ENCODE measurements at places on chromosomes 6 and 20.

DNA sequence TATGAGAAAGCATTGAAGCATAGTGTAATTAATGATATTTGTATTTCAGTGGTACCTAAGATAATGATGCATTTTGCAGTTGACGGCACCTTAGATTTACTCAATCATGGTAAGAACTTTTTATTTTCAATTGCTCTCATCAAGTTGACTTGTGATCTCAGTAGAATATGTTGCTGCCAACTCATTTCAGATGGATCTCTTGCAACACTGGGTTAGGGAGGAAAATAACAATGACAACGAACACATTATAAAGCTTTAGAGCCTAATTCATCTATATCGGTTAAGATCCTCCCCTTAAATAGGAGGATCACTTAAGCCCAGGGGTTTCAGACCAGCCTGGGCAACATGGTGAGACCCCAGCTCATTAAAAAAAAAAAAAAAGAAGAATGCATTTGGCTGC, 18.0 kb upstream of the TBC1D22B start:
- H3K27ac ChIP-seq: peak overlapping the region; percentile 97
- no peaks in the 10 kb centered on the region for H3K4me1 ChIP-seq
- no peak for DNase-seq
- H3K36me3 ChIP-seq: no peaks in the 10 kb centered on the region

DNA sequence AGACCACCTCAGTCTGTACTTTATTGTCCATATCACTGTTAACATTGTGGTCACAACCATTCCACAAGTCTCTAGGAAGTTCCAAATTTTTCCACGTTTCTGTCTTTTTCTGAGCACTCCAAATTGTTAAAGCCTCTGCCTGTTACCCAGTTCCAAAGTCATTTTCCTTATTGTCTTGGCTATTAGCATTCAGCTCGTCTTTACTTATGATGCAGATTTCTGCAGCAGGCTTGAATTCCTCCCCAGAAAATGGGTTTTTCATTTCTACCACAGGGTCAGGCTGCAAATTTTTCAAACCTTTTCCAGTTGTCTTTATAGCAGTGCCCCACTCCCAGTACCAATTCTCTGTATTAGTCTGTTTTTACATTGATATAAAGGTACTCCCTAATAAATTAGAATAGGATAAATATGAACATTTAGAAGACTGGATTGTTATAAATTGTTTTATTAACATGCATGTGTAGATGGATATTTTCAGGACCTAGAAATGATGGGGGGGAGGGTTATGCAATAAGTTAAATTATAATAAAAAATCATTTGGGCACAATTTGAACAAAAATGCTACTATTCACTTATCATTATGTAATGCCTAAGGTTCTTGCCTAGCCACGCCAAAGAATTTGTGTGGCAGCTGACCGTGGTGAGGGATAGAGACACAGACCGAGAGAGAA, 595.3 kb upstream of the ADGRB3 start:
- no peak for DNase-seq
- H3K27me3 ChIP-seq: no peaks in the 10 kb centered on the region
- H3K4me3 ChIP-seq: no peak overlapping the region

GRCh38 chr20:17423782-17424181, 107.4 kb downstream of the BFSP1 start:
- H3K27me3 ChIP-seq: no peaks in the 10 kb centered on the region
- no peak overlapping the region for H3K27ac ChIP-seq
- DNase-seq: no peak
- H3K36me3 ChIP-seq: no peaks in the 10 kb centered on the region
- H3K4me3 ChIP-seq: no peak overlapping the region

DNA sequence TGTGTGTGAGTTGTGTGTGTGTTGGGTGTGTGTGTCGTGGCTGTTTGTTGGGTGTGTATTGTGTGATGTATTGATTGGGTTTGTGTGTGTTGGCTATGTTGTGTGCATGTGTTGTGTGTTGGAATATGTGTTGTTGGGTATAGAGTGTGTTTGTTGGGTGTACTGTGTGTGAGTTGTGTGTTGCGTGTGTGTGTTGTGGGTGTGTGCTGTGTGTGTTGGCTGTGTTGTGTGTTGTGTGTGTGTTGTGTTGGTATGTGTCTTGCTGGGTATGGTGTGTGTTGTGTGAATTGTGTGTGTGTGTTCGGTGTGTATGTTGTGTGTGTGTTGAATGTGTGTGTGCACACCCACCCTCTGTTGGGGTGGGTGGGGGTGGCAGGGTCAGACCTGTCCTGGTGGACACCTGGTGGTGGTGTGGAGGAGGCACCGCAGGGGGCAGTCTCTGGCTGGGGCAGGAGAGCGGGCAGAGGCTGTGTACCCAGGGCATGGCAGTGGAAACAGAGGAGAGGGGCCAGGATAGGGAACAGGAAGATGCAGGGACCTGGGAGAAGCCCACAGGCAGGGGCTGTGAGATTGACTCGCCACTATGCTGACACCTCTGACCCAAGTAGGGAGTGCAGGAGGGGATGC, 25.5 kb upstream of the PXDC1 start:
- no peak overlapping the region for H3K27ac ChIP-seq
- no peaks in the 10 kb centered on the region for H3K36me3 ChIP-seq
- no peak for DNase-seq

DNA sequence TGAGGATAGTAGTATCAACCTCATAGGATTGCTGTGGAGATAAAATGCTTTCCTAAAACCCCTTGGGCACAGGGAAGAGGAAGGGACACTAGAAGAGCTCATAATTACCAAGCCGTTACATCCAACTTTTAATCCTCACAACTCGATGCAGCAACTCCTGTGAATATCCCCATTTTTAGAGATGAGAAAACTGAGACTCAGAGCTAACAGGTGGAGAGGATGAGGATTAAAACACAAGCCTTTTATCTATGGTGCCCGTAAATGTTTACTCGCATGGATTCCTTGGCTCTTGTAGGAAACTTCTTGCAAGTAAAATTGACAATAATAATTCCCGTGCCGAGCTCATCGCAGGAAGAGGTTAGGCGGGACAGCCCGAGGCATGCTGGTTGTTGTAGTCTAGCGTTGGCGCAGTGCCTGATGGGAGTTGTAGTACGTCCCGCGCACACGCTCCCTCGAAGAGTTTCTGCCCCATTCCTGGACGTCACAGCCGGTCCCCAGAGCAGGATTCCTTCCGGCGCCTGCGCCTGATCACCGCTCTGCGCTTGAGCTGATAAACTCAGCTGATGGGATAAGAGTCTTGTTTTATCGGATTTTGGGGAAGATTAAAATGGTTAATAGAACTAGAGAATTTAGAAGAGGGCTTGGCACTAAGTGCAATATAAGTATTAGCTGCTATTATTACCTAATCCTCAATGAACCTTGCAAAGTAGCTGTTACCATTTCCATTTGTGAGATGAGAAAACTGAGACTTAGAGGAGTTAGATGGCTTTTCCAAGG, 2.8 kb upstream of the UBE2V1 start:
- peaks cover 5% of the 10 kb centered on the region for H3K4me1 ChIP-seq
- peak overlapping the region; percentile 37 for H3K4me3 ChIP-seq
- H3K27ac ChIP-seq: peak overlapping the region; percentile 74
- no peaks in the 10 kb centered on the region for H3K36me3 ChIP-seq
- DNase-seq: peak; percentile 97
- H3K27me3 ChIP-seq: no peaks in the 10 kb centered on the region

GRCh38 chr6:108074057-108074358, 533 bp downstream of the OSTM1 start:
- no peaks in the 10 kb centered on the region for H3K36me3 ChIP-seq
- H3K27ac ChIP-seq: peak overlapping the region; percentile 88
- H3K27me3 ChIP-seq: no peaks in the 10 kb centered on the region
- H3K4me3 ChIP-seq: peak overlapping the region; percentile 98
- no peaks in the 10 kb centered on the region for H3K4me1 ChIP-seq

GRCh38 chr20:2172305-2173175, 70.9 kb downstream of the STK35 start:
- no peak overlapping the region for H3K27ac ChIP-seq
- peak; percentile 78 for DNase-seq
- H3K36me3 ChIP-seq: no peaks in the 10 kb centered on the region
- no peaks in the 10 kb centered on the region for H3K4me1 ChIP-seq

DNA sequence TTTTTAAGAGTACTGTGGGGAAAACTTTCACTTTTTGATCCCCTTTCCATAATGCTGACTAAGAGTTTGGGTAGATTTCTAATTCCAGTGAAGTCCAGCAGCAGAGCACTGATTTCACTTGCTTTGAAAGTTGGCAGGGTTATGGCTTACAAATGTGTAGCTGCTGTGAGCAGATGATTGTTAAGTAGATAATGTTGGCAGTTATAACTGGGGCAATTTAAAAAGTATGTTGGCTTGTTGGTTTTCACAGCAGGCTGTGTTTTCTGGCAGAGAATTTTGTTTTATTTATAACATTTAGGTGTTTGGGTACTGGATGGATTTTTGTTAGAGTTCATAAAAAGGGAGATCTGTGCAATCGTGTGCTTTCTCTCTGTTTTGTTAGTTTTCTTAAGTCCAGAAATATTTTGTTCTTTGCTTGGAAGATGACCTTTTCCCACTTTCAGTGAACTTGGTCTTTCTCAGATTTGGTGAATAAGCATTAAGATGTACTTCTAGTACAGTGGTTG, 31.4 kb downstream of the AFDN start:
- H3K27me3 ChIP-seq: no peaks in the 10 kb centered on the region
- peak overlapping the region; percentile 23 for H3K27ac ChIP-seq

- DNase-seq: no peak
- H3K27me3 ChIP-seq: no peaks in the 10 kb centered on the region
- H3K4me3 ChIP-seq: no peak overlapping the region
- no peaks in the 10 kb centered on the region for H3K4me1 ChIP-seq
- H3K27ac ChIP-seq: no peak overlapping the region
- no peaks in the 10 kb centered on the region for H3K36me3 ChIP-seq
These were observed 105.8 kb downstream of the RNF144B start for GRCh38 chr6:18492972-18493371.

DNA sequence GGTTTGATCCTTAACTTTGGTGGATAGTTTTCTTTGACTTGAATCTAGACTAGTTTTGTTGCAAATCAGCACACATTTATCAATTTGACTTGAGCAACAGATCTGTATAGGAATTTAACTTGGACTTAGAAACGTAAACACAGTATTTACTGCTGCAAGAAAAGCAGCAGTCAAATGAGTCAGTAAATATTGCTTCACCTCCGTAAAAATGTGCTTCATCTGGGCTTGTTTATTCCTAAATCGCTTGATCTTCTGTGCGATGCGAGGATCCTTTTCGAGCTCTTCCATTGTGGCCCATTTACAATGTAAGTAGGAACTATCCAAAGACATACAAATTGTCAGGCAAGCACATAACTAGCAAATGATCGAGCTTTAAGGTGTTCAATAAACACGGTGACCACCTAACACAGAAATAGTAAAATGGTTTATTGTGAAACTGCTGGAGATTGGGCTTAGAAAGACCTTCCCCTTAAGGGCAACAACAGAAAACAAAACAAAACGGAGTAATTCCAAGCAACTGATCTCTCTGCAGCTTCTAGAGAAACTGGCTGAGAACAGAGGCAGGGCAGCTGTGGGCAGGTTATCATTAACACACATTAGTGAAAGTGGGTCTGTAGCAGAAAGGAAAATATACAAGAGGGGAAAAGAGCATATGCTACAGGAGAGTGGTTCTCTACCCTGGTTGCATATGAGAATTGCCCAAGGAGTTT, 120.8 kb downstream of the CHD6 start:
- no peak for DNase-seq
- H3K36me3 ChIP-seq: no peaks in the 10 kb centered on the region
- no peaks in the 10 kb centered on the region for H3K4me1 ChIP-seq
- H3K27ac ChIP-seq: no peak overlapping the region

DNA sequence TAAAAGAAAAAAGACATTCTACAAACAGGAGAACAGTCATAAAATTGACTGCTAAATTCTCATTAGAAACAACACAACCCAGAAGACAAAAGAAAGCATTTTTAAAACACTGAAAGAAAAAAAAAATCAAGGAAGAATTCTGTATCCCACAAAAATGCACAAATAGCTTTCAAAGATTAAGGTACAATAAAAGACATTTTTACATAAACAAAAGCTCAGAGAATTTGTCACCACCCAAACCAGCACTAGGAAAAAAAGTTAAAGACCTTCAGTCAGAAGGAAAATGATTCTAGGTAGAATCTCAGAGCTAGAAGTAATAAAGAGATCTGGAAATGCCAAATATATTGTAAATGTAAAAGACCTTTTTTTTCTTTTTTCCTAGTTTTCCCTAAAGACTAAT, 252.4 kb downstream of the CLIC5 start:
- DNase-seq: no peak
- peaks cover 10% of the 10 kb centered on the region for H3K27me3 ChIP-seq
- no peaks in the 10 kb centered on the region for H3K4me1 ChIP-seq
- no peaks in the 10 kb centered on the region for H3K36me3 ChIP-seq

DNA sequence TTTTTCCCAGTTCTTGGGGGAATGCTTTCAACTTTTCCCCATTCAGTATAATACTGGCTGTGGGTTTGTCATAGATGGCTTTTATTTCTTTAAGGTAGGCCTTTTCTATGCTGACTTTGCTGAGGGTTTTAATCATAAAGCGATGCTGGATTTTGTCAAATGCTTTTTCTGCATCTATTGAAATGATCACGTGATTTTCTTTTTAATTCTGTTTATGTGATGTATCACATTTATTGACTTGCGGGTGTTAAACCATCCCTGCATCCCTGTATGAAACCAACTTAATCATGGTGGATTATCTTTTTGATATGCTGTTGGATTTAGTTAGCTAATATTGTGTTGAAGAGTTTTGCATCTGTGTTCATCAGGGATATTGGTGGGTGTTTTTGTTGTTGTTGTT, 65.6 kb downstream of the ERMARD start:
- H3K4me3 ChIP-seq: no peak overlapping the region
- no peaks in the 10 kb centered on the region for H3K36me3 ChIP-seq
- no peaks in the 10 kb centered on the region for H3K27me3 ChIP-seq
- no peak overlapping the region for H3K27ac ChIP-seq

GRCh38 chr6:15357782-15358181, 111.9 kb downstream of the JARID2 start:
- H3K27me3 ChIP-seq: no peaks in the 10 kb centered on the region
- H3K4me3 ChIP-seq: no peak overlapping the region
- H3K36me3 ChIP-seq: no peaks in the 10 kb centered on the region
- no peak for DNase-seq

GRCh38 chr20:9149796-9150195, 80.9 kb downstream of the PLCB4 start:
- no peak overlapping the region for H3K27ac ChIP-seq
- H3K4me1 ChIP-seq: no peaks in the 10 kb centered on the region
- no peaks in the 10 kb centered on the region for H3K36me3 ChIP-seq
- no peak for DNase-seq

DNA sequence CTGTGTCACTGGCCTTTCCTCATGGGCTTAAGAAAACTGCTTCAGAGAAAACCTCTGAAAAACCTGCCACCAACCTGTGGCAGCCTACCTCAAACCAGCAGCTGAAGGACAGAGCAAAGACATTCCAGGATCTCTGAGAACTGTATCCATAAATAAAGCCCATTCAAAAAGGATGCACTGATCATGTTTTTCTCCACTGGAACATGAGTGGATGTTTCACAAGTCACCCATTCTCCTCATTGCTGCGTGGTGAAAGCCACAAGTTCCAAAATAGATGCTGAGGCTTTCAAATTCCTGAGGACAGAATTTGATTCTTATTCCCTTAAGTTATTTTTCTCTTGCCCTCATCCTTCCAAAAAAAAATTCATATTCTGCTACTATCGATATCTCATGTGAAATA, 280.6 kb downstream of the KHDC1L start:
- H3K27ac ChIP-seq: no peak overlapping the region
- H3K36me3 ChIP-seq: no peaks in the 10 kb centered on the region
- DNase-seq: no peak
- H3K4me3 ChIP-seq: no peak overlapping the region

Data from uterus (tissue), 4 donors.